ENCODE measurements at places on chromosomes 1 and 21. TPM values are rescaled to one million over a fixed set of nuclear protein-coding genes. Genes with fewer than 3 reads are reported as not detected.

SPATA46 gene
- not detected for total RNA-seq

ERG gene
- total RNA-seq: under 0.01 TPM

NOC2L gene
- total RNA-seq: 75.0 TPM

ERICH3 gene
- under 0.01 TPM for total RNA-seq

HENMT1 gene
- 4.1 TPM for total RNA-seq

BTBD8 gene
- 4.7 TPM for total RNA-seq

ADAMTSL4 gene
- total RNA-seq: 16.7 TPM

KRTAP25-1 gene
- total RNA-seq: not detected

MRAP gene
- total RNA-seq: 0.34 TPM

PTGFR gene
- total RNA-seq: 15.5 TPM

SH3BGR gene
- total RNA-seq: 2.7 TPM

KRTAP19-4 gene
- total RNA-seq: not detected

CELA2A gene
- total RNA-seq: not detected

SLC26A9 gene
- not detected for total RNA-seq

SELP gene
- total RNA-seq: not detected

TNFRSF18 gene
- total RNA-seq: 0.34 TPM

SELENBP1 gene
- 123 TPM for total RNA-seq

SPRR1B gene
- not detected for total RNA-seq

CD1E gene
- not detected for total RNA-seq

PGLYRP4 gene
- not detected for total RNA-seq

SYT2 gene
- under 0.01 TPM for total RNA-seq
